SJSA1 (cell line): ENCODE measurements at places on chromosomes 4 and X.
A peak's percentile ranks its signal among the peaks of the same experiment; 100 is the strongest.

DNA sequence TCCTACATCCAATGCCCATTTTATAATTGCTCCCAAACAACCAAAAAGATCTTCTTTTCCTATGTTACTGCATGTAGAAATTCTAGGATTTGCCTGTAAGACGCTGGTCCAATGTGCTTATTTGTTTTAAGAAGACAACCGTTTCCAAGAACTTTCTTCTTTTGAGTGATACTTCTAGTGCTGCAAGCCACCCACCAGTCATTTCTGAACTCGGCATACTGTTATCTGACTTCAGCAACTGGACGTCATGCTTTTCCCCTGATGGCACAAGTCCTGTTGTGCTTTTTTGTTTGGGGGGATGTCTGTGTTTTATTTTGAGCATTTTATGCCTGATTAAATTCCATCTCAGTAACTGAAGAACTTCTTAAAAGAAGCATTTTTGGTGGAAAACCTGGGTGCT lies 16.0 kb upstream of the RAP1GDS1 start:
- no peaks in the 10 kb centered on the region for H3K4me1 ChIP-seq
- H3K27me3 ChIP-seq: no peaks in the 10 kb centered on the region
- no peak overlapping the region for H3K27ac ChIP-seq
- H3K36me3 ChIP-seq: no peaks in the 10 kb centered on the region
- H3K4me3 ChIP-seq: no peak overlapping the region
- no peak for DNase-seq

DNA sequence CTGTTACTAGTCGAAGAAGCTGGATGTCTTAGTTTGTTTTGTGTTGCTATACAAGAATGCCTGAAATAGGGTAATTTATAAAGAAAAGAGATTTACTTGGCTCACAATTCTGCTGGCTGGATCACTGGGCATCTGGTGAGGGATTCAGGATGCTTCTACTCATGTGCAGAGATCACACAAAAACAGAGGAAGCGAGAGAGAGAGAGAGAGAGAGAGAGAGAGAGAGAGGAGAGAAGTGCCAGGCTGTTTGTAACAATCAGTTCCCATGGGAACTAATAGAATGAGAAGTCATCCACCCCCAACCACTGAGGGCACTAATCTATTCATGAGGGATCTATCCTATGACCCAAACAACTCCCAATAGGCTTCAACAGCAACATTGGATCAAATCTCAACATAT lies 66.2 kb upstream of the FAM9A start:
- no peaks in the 10 kb centered on the region for H3K27me3 ChIP-seq
- no peak for DNase-seq
- peaks cover 4% of the 10 kb centered on the region for H3K4me1 ChIP-seq
- H3K27ac ChIP-seq: no peak overlapping the region
- H3K4me3 ChIP-seq: no peak overlapping the region

DNA sequence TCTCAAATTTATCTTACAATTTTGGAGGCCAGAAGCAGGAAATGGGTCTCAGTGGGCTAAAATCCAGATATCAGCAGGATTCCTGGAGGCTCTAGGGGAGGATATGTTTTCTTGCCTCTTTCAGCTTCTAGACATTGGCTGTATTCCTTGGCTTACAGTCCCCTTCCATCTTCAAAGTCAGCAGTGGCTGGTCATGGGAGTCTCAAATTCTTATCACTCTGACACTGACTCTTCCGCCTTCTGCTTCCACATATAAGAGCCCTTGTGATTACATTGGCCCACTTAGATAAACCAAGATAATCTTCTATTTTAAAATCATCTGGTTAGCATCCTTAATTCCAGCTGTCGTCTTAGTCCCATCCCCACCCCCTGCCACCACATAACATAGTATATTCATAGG lies 113.0 kb downstream of the PCDH7 start:
- H3K4me3 ChIP-seq: no peak overlapping the region
- no peaks in the 10 kb centered on the region for H3K27me3 ChIP-seq
- no peaks in the 10 kb centered on the region for H3K36me3 ChIP-seq
- H3K4me1 ChIP-seq: no peaks in the 10 kb centered on the region
- no peak for DNase-seq

GRCh38 chrX:39840133-39840532 lies 257.6 kb downstream of the BCOR start:
- no peaks in the 10 kb centered on the region for H3K27me3 ChIP-seq
- no peaks in the 10 kb centered on the region for H3K36me3 ChIP-seq
- no peaks in the 10 kb centered on the region for H3K4me1 ChIP-seq

GRCh38 chr4:78437608-78438088 lies 113.9 kb upstream of the ANXA3 start:
- H3K4me3 ChIP-seq: no peak overlapping the region
- no peak overlapping the region for H3K27ac ChIP-seq
- no peaks in the 10 kb centered on the region for H3K36me3 ChIP-seq
- H3K27me3 ChIP-seq: no peaks in the 10 kb centered on the region
- H3K4me1 ChIP-seq: no peaks in the 10 kb centered on the region

DNA sequence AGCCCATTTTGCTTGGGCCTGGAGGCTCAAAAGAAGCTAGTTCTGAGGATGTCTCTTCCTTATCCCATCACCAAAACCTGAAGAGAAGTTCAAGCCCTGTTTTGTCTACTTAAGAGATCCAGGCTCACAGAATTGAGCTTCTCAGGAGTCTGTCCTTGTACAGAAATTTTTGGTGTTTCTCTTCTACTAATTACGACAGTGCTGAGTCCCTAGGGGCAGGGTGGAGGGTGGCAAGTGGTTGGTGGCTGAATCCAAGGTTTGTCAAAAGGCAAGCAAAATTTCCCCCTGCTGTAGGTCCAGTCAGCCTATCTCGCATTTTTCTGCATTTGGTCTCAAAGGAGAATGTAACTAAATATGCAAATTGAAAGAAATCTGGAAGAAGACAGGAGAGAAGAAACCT lies 377.9 kb downstream of the SMARCA1 start:
- no peaks in the 10 kb centered on the region for H3K36me3 ChIP-seq
- DNase-seq: no peak
- H3K27me3 ChIP-seq: no peaks in the 10 kb centered on the region
- H3K4me3 ChIP-seq: no peak overlapping the region
- H3K27ac ChIP-seq: no peak overlapping the region
- H3K4me1 ChIP-seq: no peaks in the 10 kb centered on the region

DNA sequence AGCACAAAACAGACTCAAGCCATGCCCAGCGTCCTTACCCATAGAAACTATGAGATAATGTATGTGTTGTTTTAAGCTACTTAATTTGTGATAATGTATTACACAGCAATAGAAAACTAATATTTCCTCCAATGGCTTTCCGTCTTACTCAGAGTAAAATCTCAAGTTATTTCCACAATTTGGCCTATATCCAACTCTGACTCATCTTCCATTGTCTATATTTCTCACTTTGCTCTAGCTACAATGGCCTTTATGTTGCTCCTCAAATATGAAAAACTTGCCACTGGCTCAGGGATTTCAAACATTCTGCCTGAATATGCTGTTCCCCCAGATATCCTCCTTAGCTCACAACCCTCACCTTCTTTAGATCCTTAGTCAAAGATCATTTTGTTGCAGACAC lies 31.6 kb downstream of the IQCM start:
- no peaks in the 10 kb centered on the region for H3K27me3 ChIP-seq
- no peaks in the 10 kb centered on the region for H3K36me3 ChIP-seq
- peak; percentile 25 for DNase-seq
- no peak overlapping the region for H3K27ac ChIP-seq
- H3K4me3 ChIP-seq: no peak overlapping the region

GRCh38 chr4:17309567-17310268 lies 202.2 kb downstream of the QDPR start:
- no peaks in the 10 kb centered on the region for H3K36me3 ChIP-seq
- peak; percentile 95 for DNase-seq
- H3K4me3 ChIP-seq: no peak overlapping the region
- H3K27me3 ChIP-seq: no peaks in the 10 kb centered on the region
